ENCODE measurements at places on chromosomes 6 and 20.

GRCh38 chr20:11867291-11867919 is 50.3 kb upstream of the BTBD3 start:
- no peak for DNase-seq

- DNase-seq: no peak
Measured at GRCh38 chr6:143773506-143774150, 69.5 kb upstream of the LTV1 start.

DNA sequence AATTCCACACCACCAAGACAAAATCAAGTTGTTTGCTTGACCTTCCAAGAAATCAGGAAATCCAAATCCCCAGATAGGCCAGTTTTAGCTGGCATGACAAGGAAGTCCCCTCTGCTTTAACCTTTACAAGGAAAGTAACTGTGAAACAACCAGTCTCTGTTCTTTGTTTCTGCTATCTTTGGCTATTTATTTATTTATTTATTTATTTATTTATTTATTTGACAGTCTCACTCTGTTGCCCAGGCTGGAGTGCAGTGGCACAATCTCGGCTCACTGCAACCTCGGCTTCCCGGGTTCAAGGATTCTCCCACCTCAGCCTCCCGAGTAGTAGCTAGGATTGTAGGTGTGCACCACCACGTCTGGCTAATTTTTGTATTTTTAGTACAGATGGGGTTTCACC is 14.5 kb upstream of the GMNN start:
- no peak for DNase-seq

- DNase-seq: peak; percentile 33
Measured at GRCh38 chr20:33554914-33555420, 65.1 kb downstream of the CBFA2T2 start.

DNA sequence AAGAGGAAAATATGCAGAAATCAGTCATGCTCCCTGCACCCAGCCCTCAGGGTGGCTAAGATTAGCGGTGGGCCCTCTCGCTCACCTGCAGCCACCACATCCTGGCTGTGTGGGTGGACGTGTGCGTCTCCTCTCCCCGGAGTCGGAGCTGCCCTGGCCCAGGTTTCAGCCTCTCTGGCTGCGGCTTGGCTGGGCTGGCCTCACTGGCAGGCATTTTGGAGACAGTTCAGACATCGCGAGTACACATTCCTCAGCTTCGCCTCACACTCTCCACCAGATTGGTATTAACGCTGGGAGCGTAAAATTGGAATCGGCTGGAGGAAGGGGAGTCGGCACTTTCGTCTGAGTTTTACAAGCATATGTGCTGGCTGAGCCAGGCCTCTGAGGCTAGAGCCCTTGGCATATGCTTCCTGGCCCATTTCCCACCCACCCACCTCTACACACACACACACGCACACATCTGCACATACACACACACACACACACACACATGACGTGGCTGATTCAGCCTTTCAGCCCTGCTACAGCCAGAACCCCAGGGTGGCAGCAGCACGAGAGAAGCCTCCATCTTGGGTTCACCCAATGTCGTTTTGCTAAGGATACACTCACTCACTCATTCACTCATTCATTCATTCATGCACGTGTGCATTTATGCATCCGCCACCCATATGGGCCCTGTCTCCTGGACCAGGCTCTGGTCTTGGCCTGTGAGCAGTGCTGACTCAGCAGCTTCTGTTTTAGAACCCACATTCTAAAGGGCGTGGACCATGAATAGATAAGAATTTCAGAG is 42.9 kb downstream of the BCAS4 start:
- peak; percentile 73 for DNase-seq

- no peak for DNase-seq
Measured at GRCh38 chr20:18991012-18991411, 177.4 kb downstream of the SCP2D1 start.

GRCh38 chr6:7171119-7171518 is 63.4 kb downstream of the RREB1 start:
- no peak for DNase-seq

DNA sequence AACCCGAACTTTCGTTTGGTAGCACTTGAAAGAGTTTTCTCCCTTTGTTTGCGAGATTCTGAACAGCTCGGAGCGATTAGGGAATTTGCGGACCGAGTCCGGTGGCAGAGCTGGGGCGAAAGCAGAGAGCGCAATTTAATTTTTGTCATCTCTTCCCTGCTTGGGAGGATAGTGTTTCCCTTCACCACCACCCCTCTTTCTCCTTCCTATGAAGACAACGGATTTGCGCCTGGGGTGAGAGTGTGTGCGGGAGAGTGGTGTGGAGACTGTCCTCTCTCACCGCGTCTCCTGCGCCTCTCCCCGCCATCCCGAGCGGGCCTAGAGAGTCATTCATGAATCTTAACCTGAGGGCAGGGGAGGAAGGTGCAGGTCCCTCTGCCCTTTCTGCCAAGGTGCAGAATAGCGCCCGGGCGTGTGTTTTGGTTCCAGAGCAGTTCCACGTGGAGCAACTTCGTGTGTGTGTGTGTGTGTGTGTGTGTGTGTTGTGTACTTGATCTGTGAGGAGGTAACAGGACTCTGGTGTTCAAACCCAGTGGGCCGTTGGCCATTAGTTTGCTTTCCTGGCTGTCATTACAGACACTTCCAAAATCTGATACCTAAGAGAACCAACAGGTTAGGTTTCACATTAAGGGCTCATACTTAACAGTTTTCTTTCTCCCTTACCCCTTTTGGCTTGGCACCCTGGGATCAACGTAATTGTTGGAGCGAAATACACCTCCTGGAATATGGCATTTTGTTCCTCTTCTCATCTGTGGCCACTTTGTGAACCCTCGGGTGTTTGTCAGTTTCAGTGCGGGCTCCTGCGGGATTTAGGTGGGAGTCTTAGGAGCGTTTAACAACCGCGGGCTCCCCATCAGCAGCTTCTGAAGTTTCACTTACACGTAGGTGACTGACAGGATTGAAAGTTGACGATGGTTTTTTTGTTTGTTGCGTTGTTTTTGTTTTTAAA is 1.8 kb downstream of the EYA4 start:
- no peak for DNase-seq

GRCh38 chr6:52603000-52603795 is 26.3 kb upstream of the TRAM2 start:
- no peak for DNase-seq

GRCh38 chr20:53656293-53657202 is 62.9 kb upstream of the ZNF217 start:
- no peak for DNase-seq

- no peak for DNase-seq
Measured at GRCh38 chr6:85585741-85586140, 7.9 kb downstream of the SNX14 start.

- DNase-seq: no peak
Measured at GRCh38 chr6:112663698-112664097, 316.6 kb downstream of the RFPL4B start.

DNA sequence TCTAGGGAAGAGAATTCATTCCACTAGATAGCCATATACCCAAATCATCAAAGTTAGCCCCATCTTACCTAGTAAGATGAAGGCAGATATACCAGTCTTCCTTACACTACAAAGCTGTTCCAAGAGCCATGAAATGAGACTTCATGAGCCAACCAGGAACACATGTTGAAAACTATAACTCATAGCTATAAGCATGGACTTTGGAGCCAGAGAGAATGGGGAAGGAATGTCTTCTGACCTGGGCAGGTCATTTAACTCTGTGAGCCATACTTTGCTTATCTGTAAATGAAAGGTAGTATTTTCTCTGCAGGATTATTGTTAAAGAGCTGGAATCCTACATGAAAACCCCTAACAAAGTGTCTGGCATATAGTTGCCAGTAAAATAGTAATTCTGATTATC is 27.3 kb downstream of the ADGRF5 start:
- DNase-seq: no peak

GRCh38 chr6:34412016-34412415 is 13.9 kb downstream of the RPS10 start:
- DNase-seq: no peak

- no peak for DNase-seq
Measured at GRCh38 chr6:144365271-144365670, 80.1 kb downstream of the UTRN start.

GRCh38 chr6:132768051-132768517 is 10.4 kb upstream of the VNN2 start:
- DNase-seq: no peak

GRCh38 chr20:4795394-4795793 is 73.7 kb downstream of the PRND start:
- DNase-seq: no peak

- no peak for DNase-seq
Measured at GRCh38 chr20:36745234-36745926, 510 bp downstream of the NDRG3 start.

GRCh38 chr6:75084872-75085381 is 120.9 kb downstream of the COL12A1 start:
- DNase-seq: no peak

- no peak for DNase-seq
Measured at GRCh38 chr6:131828080-131828479, 20.3 kb downstream of the ENPP1 start.

DNA sequence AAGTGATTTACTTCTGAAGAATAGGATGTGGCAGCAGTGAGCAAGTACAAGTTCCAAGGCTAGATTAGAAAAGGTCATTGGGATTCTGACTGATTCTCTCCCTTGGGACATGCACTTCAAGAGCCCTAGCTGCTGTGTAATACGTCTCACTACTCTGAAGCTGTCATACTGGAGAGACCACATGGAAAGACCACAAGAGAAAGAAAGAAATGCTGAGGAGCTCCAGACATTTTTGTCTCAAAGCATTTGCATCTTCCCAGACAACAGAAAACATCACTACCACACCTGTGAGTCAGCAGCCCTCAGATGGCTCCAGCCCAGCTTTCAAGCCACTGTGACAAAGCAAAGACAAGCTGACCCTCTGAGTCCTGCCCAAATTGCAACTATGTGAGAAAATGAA is 20.7 kb downstream of the TENT5A start:
- DNase-seq: no peak

DNA sequence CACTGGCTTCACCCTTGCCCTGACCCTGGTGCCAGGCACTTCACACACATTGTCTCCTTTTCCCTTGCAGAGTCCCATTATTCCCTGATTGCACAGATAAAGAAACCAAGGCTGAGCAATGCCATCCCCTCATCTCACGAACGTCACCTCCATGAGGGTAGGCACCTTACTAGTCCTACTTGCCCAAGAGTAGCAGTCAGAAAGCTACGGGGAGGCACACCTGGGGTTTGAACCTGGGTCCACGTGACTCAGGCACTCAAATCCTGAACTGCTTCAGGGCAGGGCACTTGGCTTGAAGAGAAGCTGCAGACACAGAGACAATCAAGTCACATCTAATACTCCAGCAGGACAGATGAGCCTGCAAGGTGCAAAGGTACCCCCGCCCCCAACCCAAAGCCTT is 1.9 kb downstream of the BCAS1 start:
- no peak for DNase-seq

DNA sequence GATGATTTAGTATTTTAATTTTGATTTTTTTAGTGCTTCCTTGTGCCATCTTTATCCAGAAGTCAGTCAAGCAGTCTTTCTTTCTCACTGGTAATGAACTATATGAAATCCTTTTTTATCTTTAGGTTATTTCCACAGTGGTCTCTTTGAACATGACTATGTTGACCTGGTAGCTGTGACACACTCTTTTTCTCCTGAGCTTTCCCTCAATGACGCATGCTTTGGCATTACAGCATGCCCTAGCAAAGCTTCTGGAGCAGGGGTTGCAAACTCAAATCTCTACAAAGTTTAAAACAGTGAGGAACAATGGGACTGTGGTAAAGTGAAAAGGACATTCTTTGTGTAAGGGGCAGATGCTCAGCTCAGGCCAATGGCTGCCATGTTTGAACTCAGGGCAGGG is 4.5 kb upstream of the PLAGL1 start:
- no peak for DNase-seq

DNA sequence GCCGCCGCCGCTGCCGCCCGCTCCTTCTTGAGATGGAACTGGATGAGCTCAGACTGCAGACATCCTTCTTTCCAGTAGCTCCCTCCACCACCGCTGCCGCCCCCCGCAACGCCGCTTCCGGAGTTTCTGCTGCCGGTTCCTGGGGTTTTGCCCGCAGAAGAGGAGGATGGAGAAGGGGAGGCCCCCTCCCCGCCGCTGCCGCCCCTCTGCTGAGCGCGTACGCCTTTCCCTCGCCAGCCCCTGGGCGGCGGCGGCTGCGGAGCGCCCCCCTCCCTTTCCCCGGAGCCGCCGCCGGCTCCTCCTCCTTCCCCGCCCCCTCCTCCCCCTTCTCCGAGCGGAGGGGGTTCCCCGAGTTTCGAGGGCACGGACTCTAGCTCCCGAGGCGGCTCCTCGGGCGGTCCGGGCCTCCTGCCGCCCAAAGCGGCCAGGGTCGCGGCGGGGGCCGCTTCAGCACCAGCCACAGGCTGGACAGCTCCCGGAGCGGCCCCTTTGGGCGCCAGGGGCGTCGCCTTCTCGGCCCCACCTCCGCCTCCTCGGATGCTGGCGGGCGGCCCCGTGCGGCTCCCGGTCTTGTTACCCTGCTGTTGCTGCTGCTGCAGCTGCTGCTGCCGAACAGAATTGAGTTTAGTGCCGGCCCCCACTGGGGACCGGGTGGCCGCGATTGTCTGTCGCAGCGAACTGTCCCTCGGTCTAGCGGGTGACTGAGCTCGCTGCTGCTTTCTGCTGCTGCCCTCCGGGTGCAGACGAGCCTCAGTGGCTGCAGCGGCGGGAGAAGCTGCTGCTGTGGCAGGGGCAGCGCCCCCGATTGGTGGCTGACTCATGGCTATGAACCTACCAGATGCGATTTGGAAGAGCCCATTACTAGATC is 3.1 kb downstream of the MTCL3 start:
- DNase-seq: peak; percentile 67

DNA sequence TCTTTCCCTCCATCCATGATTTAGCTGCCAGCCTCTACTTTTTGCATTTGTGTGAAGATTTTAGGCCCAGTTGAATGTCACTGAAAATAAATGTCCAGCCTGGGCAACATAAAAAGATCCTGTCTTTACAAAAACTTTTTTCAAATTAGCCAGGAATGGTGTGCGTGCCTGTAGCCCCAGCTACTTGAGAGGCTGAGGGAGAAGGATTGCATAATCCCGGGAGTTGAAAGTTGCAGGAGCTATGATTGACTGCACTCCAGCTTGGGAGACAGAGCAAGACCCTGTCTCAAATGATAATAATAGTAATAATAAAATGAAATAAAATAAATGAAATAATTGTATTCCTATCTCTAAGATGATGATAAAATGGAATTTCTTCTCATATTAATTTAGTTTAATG is 5.0 kb upstream of the GFOD1 start:
- no peak for DNase-seq

DNA sequence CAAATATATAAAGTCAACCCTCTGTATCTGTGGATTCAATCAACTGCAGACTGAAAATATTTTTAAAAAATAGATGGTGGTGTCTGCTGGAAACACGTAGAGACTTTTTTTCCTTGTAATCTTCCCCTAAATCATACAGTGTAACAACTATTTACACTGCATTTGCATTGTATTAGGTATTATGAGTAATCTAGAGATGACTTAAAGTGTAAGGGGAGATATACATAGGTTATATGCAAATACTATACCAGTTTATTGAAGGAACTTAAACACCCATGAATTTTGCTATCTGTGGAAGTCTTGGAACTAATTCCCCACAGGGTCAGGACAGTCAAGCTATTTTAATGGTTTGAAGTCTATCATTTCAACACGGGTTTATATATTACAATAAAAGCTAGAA is 10.2 kb downstream of the HDAC2 start:
- no peak for DNase-seq

Data from GM12892 (cell line).